Astrocyte (in vitro differentiated cells and primary cell): ENCODE measurements at places on chromosomes 6 and 20. TPM values are rescaled to one million over a fixed set of nuclear protein-coding genes. Genes with fewer than 3 reads are reported as not detected.

GRCh38 chr20:37379967-37380828 is 34.3 kb downstream of the SRC start:
- H3K27ac ChIP-seq: no peak overlapping the region
- peaks cover 3% of the 10 kb centered on the region for H3K36me3 ChIP-seq
- H3K4me3 ChIP-seq: no peak overlapping the region

DNA sequence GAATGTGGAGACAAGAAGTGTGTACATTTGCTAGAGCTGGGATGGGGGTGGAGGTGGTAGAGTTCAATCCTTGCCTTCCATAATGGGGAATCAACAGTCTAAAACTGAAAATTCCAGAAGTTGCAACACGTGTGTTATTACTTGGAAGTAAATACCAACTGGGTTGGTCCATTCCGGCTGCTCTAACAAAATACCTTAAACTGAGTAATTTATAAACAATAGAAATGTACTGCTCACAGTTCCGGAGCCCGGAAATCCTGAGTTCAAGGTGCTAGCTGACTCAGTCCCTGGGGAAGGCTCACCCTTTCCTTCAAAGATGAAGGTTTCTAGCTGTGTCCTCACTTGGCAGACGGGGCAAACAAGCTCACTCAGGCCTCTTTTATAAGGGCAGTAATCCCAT is 59.0 kb downstream of the RIN2 start:
- H3K36me3 ChIP-seq: no peaks in the 10 kb centered on the region
- peaks cover 33% of the 10 kb centered on the region for H3K4me1 ChIP-seq
- no peak overlapping the region for H3K4me3 ChIP-seq
- DNase-seq: peak; percentile 94
- H3K27ac ChIP-seq: peak overlapping the region; percentile 98

The SASH1 gene
- 13.3 and 15.5 TPM in 2 replicates for total RNA-seq

DNA sequence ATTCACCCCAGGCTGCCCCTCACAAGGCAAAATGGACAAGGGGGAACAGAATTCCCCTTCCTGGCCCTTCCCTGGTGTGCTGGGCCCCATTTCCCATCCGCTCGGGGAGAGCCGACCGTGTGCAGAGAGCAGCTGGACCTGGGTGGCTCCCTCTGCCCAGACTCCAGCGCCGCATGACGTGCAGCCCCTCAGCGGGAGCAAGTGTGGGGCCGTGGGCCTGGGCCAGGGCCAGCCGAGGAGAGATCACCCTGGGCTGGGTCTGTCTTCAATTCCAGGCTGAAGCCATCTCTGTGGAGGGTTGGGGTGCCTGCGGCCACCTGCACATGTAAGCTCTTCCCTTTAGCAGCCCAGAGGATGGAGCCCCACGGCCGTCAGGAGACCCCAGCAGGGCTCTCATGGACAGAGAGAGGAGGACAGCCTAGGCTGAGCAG is 241.8 kb downstream of the TTLL2 start:
- no peak overlapping the region for H3K4me3 ChIP-seq
- no peak for DNase-seq
- no peaks in the 10 kb centered on the region for H3K4me1 ChIP-seq
- no peak overlapping the region for H3K27ac ChIP-seq
